ENCODE measurements at places on chromosomes 12 and 14.

- no peak for DNase-seq
Observed at GRCh38 chr12:68453876-68454275, 121.7 kb upstream of the MDM1 start.

DNA sequence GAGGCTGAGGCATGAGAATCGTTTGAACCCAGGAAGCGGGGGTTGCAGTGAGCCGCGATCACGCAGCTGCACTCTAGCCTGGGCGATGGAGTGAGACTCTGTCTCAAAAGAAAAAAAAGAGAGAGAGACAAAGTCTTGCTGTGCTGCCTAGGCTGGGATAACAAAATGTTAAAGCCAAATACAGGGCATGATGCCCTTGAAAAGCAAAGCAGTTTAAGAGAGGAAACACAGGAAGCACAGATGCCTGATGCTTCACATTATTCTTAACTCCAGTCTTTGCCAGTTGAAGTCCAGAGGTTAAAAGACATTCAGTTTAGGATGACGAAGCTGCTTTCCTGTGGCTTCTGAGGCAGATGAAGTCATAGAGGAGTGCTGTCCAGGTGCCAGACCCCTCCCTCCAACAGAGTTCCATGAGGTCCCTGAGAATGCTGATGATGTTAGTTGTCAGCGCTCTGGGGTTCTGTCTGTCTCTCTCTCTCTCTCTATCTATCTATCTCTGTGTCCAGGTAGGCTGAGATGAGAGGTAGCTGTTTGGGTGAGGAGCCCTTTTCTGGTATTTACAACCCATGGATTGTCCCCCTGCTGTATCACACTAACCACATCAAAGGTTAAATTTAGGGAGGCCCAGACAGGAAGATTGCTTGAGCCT is 4.9 kb upstream of the MRPL52 start:
- no peak for DNase-seq

- DNase-seq = peak; percentile 46
Observed at GRCh38 chr14:59897757-59898383, 22.1 kb upstream of the LRRC9 start.

DNA sequence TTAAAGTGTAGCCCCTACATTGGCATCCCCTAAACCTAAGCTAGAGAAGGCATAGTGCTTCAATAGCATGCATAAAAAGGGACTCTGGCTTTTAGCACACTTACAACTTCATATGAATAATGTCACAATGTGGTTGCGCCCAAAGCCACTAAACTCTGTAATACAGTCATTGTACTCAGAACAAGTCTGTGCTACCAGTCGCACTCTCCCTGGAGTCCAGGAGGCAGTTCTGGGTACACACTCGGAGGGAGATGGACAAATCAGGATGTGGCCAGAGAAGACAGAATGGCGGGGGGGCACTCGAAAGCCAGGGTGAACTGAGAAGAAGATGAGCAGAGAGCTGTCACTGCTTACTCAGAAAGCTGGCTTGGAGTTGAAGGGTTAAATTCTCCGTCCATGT is 10.6 kb downstream of the SAMD4A start:
- no peak for DNase-seq

GRCh38 chr12:124713436-124714082 is 146.1 kb upstream of the NCOR2 start:
- no peak for DNase-seq

DNA sequence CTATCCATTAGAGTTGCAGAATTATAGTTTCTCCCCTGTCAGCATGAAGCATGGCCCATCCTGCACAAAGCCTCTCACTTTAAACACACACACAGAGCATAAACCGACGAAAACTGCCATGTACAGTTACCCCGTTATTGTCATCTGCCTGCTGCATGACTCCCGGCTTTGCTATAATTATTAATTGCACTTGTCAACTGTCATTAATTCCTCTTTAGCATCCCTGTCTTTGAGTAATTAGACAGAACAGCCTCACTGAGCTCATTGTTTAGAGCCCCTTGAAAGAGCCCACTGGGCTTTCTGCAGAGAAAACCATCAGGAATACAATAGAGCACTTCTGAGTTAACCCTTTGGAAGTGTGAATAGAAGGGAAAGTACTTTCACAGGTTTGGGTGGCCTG is 307.2 kb upstream of the SOX5 start:
- peak; percentile 79 for DNase-seq

GRCh38 chr14:75044752-75045151 is 6.5 kb downstream of the MLH3 start:
- DNase-seq = no peak

GRCh38 chr12:46234000-46234399 is 34.8 kb downstream of the SLC38A1 start:
- no peak for DNase-seq

GRCh38 chr12:48165089-48165981 is 8.0 kb upstream of the ASB8 start:
- DNase-seq = peak; percentile 67

- peak; percentile 44 for DNase-seq
Observed at GRCh38 chr12:25800101-25800500, 158.4 kb upstream of the RASSF8 start.

DNA sequence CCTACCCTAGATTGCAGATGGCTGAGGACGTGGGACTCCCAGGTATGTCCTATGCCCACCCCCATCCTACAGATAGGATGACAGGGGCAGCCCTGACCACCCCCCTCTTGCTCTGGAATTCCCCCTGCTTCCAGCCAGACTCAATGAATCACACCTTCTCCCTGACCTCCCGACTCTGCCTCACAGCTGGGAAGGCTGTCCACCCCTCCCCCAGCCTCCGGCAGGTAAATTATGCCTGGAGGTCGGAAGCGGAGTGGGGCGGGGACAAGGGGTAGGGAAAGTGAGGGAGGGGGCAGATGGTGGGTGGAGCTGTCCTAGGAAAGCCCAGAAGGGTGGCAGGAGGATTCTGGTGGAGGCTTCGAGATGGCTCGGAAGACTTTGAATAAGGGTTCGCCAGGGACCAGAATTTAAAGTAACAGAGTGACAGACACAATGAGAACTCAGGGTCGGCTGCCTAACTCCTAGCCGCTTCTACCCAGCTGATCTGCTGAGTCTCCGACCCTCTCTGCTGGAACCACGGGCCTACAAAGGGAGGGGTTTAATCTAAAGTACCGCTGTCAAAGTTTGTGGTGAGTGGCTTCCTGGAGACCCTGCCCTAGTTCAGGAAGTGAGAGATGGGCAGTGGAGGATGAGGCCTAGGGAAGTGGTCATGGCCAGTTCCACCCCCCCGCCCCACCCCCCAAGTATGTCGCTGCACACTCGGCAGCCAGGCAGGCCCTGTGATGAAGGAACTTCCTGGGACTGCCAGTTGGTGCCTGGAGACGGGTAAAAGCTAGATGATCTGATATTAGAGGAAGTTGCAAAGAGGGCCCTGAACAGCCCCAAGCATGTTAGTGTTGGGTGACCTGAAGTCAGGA is 4.2 kb downstream of the PLEKHG3 start:
- DNase-seq = no peak

DNA sequence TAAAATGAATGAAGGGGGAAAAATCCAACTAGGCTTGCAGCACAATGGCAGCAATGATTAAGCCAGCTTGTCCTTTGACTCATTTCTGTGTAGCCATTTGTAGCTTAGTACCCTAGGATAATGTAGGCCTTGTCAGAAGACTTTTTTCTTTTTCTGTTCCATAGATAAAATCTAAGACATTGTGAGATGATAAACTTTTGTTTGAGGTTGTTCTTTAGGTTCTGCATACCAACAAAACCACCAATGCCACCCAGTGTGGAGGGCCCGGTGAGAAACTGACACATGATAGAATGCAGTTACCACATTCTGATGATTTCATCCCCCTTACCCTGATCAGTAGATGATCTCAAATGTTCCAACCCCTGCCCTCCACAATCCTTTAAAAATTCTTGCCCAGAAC is 6.6 kb upstream of the KLRD1 start:
- DNase-seq = no peak
